Naive thymus-derived CD4-positive, alpha-beta T cell (primary cell): ENCODE measurements at places on chromosomes 13 and 19. TPM values are rescaled to one million over a fixed set of nuclear protein-coding genes. Genes with fewer than 3 reads are reported as not detected.

- DNase-seq = no peak
These were observed 549.3 kb downstream of the LIG4 start for GRCh38 chr13:107665926-107666458.

GRCh38 chr13:77056382-77056781 is 29.4 kb upstream of the FBXL3 start:
- no peak for DNase-seq

GRCh38 chr13:66489586-66489985 is 740.5 kb downstream of the PCDH9 start:
- no peak for DNase-seq

GRCh38 chr13:96082640-96083039 is 7.3 kb upstream of the HS6ST3 start:
- DNase-seq = no peak

The ERICH4 gene
- not detected for total RNA-seq

The ATXN8OS gene
- total RNA-seq = not detected in 2 replicates

DNA sequence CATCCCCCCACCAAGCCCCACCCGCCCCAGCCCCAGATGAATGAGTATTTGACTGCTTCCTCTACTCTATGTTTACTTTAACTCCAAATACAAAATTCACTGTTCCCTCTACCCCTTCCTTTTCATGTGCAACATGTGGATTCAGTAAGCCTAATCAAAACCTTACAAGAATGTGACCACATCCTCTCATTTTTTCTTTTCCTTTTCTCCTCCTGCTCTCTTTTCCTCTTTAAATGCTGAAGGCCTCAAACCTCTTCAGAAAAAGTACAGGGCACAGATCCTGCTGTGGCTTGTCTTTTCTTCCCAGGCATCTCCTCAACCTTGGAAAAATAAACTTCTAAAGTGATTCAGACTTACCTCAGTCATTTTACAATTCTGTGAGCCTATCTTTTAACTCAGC is 119.0 kb downstream of the MYCBP2 start:
- DNase-seq = no peak

- DNase-seq = no peak
These were observed 1.5 kb downstream of the CALM3 start for GRCh38 chr19:46602392-46603194.

DNA sequence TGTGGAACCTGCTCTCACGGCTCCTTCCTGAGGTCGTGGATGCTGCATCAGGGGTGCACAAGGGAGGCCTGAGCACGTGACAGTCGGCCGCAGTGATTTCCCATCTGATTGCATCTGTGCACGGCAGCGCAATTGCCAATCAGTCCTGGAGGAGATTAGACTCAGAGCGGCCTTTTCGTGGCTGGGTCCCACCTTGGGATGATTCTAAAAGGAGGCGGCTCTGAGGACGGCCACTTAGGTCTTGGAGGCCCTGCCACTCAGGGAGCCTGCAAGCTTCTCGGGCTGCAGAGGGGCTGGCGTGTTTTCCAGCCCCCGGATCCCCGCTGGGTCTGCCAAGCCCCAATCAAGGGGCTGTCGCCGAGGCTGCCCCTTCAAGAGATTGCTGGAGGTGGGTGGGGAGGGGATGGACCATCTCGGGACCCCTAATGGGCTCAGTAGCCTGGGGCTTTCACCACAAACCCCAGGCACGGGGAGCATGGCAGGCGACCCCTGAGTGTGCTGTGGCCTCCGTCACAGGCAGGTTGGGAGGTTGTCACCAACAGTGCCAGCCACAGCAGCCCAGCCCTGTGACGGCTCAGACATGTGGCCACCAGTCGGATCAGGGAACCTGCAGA is 51.6 kb downstream of the SOX1 start:
- DNase-seq = no peak

DNA sequence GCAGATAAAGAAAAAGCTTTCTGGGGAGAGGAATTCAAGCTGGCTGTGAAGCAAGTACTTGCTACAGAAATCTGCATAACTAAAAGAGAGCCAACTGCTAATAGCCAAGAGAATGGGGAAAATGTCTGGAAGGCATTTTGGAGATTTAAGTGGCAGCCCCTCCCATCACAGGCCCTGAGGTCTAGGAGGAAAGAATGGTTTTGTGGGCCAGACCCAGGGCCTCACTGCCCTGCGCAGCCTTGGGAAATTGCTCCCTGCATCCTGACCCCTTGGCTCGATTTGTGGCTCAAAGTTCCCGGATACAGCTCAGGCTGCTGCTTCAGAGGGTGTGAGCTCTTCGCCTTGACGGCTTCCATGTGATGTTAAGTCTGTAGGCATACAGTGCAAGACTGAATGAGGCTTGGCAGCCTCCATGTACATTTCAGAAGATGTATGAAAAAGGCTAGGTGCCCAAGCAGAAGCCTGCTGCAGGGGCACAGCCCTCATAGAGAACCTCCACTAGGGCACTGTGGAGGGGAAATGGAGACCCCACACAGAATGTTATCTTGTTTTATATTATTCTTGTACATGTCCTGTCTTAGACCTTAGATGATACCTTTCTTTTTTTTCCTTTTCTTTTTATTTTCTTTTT is 34.4 kb downstream of the MZT1 start:
- no peak for DNase-seq

DNA sequence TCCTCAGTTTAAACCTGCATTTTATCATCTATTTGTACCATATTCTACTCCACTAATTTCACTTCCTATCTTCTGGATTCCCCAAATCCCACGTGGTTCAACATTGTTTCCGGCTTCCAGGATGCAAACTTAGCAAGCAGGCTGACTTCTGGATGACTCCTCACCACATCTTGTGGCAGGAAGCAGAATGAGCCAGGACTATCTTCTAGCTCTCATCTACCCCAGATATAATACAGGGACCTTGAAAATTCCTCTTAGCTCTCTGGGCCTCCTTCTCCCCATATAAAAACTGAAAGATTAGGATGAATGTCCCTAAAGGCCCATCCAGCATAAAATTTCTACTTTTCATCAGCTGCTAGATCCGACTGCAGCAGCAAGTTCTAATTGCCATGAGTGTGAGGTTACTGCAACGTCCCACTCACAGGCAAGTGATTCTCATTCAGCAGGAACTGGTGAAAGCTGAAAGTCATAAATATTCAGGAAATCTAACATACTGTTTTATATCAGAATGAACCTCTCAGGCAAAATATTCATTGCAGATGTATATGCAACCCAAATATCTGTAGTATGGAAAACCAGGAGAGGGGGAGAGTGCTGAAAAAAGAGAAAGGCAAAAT is 93.4 kb downstream of the KCTD12 start:
- DNase-seq = no peak

DNA sequence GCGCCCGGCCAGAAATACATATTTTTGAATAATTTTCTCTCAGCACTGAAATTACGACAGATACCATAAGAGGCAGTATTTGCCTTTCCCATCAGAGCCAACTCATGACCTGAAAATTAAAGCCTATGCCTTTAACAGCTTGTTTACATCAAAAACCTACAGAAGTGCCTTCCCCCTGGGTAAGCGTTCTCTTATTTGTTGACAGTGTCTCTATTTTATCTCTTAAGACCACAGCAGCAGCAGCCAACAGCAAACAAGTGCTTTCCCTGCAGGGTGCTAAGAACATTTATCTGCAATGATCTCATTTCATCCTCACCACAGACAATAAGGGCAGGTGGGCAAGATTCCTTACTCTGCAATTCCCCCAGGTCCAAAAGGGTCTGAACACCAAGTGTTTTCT is 6.0 kb downstream of the AKAP8L start:
- DNase-seq = no peak

- no peak for DNase-seq
These were observed 782.5 kb upstream of the SLITRK6 start for GRCh38 chr13:86581706-86582105.

GRCh38 chr19:15902254-15902653 is 4.4 kb upstream of the CYP4F2 start:
- no peak for DNase-seq

GRCh38 chr13:85527316-85527715 is 271.9 kb downstream of the SLITRK6 start:
- no peak for DNase-seq

GRCh38 chr13:54841682-54842081 is 1813.1 kb downstream of the OLFM4 start:
- no peak for DNase-seq

GRCh38 chr13:26508885-26509284 is 48.6 kb upstream of the WASF3 start:
- DNase-seq = no peak

GRCh38 chr19:4064496-4065260 is 2.0 kb downstream of the ZBTB7A start:
- DNase-seq = peak; percentile 34

The CLEC4M gene
- not detected for total RNA-seq

The DAND5 gene
- total RNA-seq = not detected

GRCh38 chr13:45536224-45536623 is 71.5 kb downstream of the COG3 start:
- no peak for DNase-seq

- peak; percentile 49 for DNase-seq
These were observed 46.2 kb downstream of the KLF2 start for GRCh38 chr19:16370641-16371391.

GRCh38 chr13:36848199-36848982 is 29.4 kb downstream of the RFXAP start:
- no peak for DNase-seq

DNA sequence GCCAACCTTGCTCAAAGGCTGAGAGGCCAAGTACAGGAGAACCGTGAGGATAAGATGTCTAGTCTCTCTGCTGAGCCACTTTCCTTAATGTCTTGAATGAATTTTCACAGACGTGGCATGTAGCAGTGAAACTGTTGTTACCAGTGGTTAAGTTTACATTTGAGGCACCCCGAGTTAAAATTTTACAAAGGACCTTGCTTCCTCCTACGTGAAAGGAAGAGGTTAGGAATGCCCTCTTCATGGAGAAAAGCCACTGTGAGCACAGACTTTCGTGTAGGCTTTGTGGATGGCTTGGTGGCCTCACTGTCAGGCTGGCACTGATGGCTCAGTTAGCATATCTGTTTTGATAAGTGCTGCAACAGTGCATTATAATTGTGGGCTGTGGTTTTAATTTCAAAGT is 2.7 kb downstream of the GJB2 start:
- no peak for DNase-seq
